SK-N-DZ (cell line): ENCODE measurements at places on chromosomes 7 and 10.

GRCh38 chr10:96746503-96746902, 26.2 kb upstream of the PIK3AP1 start:
- DNase-seq, result no peak

- no peak for DNase-seq
Measured at GRCh38 chr10:123990889-123991288, 99.3 kb upstream of the CPXM2 start.

GRCh38 chr10:101512738-101513137, 75.3 kb downstream of the POLL start:
- no peak for DNase-seq

DNA sequence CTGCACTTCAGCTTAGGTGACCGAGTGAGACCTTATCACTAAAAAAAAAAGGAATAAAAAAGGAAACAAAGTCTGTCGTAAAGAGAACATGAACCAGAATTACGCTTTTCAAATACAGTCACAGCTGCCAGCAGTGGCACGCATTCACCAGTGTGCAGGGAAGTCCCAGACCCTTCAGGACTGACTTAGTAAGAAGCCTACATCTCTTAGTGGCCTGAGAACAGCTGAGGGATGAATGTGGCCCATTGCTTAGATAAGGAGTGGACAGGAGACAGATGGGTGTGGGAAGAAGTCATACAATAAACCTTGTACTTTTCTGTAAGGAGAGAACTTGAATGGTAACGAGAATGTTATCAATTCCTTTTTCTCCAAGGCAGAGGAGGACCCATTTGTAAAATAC, 178.5 kb downstream of the JCAD start:
- no peak for DNase-seq

GRCh38 chr10:63753808-63754207, 232.6 kb downstream of the REEP3 start:
- DNase-seq, result no peak

DNA sequence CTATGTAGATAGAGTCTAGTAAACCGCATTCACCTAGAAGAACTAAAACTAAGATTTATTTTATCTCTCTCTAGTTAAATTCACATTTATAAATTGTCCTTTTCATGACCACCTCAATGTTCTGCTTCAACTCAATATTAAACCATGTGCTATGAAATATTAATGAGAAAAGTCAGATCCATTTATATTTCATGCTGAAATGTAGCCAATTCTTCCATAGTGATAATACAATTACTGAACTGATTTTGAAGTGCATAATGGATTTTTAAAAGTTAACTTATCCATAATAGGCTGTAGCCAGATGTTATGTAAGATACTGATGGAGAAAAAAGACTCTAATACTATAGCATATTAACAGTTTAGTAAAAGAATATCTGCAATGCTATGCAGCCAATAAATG, 479.7 kb upstream of the PCDH15 start:
- no peak for DNase-seq

- peak; percentile 53 for DNase-seq
Measured at GRCh38 chr7:34320926-34321661, 336.9 kb upstream of the NPSR1 start.

DNA sequence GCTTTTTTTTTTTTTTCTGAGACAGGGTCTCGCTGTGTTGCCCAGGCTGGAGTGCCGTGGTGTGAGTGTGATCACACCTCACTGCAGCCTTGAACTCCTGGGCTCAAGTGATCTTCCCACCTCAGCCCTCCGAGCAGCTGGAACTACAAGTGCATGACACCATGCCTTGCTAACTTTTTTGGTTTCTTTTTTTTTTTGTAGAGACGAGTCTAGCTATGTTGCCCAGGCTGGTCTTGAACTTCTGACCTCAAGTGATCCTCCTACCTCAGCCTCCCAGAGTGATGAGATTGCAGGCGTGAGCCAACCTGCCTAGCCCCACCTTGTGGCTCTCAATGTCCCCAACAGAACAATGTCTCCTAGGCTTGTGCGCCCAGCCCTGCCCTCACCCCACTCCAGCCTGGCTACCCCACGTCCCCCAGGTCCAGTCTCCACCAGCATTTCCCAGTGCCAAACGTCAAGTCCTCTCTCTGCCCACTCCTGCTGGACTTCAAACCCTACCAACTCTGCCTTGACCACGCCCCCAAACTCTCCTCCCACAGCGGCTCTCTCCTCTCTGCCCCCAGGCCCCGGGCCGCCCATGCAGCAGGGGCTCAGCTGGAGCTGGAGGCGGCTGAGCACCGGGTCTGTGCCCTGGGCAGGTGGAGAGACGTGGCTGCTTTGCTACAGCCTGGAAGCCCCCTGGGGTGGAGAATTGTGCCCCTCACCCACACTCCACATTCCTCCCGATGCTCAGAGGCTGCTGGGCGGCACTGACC, 18.9 kb downstream of the BHLHA15 start:
- no peak for DNase-seq

DNA sequence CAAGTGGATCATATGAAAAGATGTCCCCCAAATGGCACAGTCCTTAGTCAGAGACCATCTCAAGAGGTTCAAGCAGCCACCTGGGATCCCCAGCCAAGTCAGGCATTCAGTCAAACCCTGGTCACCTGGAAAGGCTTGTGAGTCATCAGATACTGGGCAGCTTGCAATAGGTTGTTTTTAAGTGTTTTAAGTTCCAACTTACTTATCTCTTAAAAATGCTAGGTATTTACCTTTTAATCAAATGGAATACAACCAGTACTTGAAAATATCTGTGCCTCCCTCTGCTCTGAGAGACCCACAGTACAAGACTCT, 262.2 kb downstream of the WDR11 start:
- DNase-seq, result no peak

DNA sequence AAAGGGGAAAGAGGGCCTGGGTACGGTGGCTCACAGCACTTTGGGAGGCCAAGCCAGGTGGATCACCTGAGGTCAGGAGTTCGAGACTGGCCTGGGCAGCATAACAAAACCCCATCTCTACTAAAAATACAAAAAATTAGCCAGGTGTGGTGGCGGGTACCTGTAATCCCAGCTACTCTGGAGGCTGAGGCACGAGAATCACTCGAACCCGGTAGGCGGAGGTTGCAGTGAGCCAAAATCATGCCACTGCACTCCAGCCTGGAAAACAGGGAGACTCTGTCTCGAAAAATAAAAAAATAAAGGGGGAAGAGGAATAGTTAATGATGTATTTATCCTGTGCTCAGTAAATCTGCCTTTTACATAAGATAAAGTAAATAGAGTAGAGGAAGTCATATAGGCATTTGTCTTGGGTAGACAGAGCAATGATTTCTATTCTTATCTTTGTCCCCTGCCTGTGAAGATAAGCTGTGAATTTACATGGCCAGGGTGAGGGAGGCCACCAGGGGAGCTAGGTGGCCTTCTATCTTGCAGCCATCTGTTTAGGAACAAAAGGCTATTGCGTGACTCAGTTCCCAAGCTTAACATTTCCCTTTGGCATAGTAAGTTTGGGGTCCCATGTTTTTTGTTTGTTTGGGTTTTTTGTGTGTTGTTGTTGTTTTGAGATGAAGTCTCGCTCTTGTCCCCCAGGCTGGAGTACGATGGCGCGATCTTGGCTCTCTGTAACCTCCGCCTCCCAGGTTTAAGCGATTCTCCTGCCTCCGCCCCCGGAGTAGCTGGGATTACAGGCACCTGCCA, 73.2 kb upstream of the GTF2I start:
- DNase-seq, result no peak

GRCh38 chr10:35639728-35640401, 2.2 kb downstream of the FZD8 start:
- peak; percentile 47 for DNase-seq

DNA sequence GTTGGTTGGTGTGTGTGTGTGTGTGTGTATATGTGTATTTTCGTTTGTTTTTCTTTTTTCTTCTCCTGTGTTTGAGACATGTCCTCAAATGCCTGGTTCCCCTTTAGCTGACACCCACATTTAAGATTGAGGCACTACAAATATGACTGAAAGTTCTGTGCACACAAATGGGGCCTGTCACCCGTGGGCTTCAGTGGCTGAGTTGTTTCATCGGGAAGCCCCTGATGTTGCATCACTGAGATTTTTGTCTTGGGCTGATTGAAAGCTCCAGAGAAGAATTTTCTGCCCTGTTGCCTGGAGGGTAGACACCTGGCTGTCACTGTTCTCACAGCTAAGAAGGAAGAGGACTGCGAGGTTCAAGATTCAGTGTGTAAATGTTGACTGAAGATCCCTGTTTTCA, 283.8 kb upstream of the C7orf33 start:
- no peak for DNase-seq

GRCh38 chr10:21534604-21535493, 817 bp downstream of the MLLT10 start:
- peak; percentile 40 for DNase-seq

- no peak for DNase-seq
Measured at GRCh38 chr7:100023526-100023925, 8.1 kb downstream of the ZKSCAN1 start.

GRCh38 chr10:117439243-117439912, 64.1 kb upstream of the PDZD8 start:
- no peak for DNase-seq

GRCh38 chr7:45682358-45682735, 108.2 kb downstream of the ADCY1 start:
- no peak for DNase-seq

DNA sequence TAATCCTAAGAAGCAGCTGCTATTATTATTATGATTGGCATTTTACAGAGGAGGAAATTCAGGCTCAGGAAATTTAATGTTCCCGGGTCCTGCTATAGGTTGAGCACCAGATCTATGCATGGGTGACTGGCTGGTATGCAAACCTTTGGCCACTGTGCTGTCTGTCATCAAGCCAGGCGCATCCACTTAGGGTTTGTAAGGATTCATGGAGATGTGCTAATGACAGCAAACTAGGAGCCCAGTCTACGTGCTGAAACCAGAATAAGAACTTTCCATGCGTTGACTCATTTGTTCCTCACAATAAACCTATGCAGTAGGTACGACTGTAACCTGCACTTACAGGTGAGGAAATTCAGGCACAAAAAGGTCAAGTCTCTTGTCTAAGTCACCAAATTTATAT, 64.5 kb upstream of the ZMIZ1 start:
- no peak for DNase-seq

GRCh38 chr10:124063750-124064603, 29.4 kb downstream of the CHST15 start:
- no peak for DNase-seq

GRCh38 chr10:92278996-92279696, 11.7 kb downstream of the CPEB3 start:
- no peak for DNase-seq

GRCh38 chr10:118482393-118483331, 112.8 kb downstream of the PRLHR start:
- DNase-seq, result peak; percentile 18

- DNase-seq, result no peak
Measured at GRCh38 chr7:94301024-94301586, 93.6 kb upstream of the COL1A2 start.

- peak; percentile 32 for DNase-seq
Measured at GRCh38 chr10:92689663-92690210, at the start of gene HHEX. Gene HHEX (plus strand): TSS chr10:92689955. CDS start chr10:92689987, 32 bp downstream.

GRCh38 chr7:30970074-30970473, 6.3 kb downstream of the GHRHR start:
- no peak for DNase-seq

DNA sequence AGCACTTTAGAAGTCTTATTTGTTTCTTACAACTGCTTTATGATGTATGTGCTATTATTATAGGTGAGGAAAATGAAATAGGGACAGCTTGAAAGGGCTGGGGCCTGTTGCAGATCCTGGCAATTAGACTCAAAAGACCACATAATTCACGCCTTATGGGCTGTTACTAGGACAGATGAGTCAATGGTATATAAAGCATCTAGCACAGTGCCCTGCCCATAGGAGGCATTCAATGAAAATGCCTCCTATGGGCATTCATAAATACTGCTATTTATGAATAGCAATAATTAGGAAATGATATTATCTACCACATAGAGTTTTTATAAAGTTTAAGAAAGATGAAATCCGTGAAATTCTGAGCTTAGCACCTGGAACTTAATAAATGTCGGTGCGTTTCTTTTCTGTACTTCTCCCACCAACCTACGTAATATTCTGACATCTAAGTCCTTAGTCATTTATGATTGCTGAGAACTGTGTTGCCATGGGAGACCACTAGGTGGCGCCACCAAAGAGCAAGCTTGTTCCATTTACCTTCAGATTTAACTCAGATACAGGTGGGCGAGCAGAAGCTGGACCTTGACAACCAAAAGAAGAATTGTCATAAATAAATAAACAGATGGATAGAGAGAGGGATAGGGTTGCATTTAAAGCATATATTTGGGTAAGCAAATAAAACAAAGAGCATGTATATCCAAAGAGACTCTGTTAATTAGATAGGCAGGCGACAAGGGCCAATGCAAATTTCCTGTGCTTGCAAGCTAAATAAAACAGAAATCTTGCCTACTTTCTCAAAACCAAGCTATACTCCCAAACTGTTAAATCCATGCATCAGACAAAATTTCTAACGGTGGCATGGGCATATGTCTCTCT, 699.9 kb downstream of the INHBA start:
- peak; percentile 44 for DNase-seq

DNA sequence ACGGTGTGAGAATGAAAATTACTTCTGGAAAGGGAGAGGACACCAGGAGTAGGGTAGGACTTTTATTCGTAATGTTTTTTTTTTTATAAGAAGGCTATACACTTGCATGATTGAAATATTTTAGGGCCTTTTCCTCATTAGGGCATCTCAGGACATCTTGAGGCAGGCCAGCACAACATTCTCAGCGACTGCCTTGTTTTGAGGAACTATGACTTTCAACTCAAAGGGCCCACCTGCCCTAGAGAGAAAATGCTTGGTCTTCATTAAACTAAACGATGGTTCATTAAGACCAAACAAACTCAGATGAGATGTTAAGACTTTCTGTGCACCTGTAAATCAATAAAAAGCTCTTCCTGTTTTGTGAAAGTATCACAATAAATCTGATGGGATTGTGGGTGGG, 11.3 kb downstream of the NOD1 start:
- DNase-seq, result no peak

- DNase-seq, result peak; percentile 23
Measured at GRCh38 chr7:107387573-107388219, 82.2 kb upstream of the GPR22 start.

GRCh38 chr10:5669604-5670003, 3.2 kb upstream of the ASB13 start:
- DNase-seq, result no peak

DNA sequence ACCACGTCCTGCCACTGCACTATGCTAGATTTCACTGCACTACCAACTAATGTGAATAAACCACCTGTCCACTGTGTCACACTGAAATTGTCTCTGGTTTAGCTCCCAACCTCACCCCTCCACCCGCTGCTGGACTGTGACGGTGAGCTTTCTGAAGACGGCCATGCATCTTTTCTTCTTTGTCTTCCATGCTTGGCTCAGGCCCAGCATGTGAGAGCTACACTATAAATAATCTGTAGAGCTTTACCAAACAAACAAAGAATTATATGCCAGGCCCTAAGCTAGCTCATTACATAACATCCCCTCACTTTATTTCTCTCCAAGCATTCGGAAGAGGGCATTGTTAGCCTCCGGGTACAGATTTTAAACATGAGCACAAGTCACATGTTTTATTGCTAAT, 633.2 kb downstream of the TNS3 start:
- no peak for DNase-seq

GRCh38 chr10:119333146-119333792, 125.9 kb downstream of the GRK5 start:
- DNase-seq, result no peak
